Prostate gland (tissue), 2 donors: ENCODE measurements at places on chromosomes 7 and 10. TPM values are rescaled to one million over a fixed set of nuclear protein-coding genes. Genes with fewer than 3 reads are reported as not detected.

GRCh38 chr10:6313111-6313895 lies 110.6 kb downstream of the PFKFB3 start:
- DNase-seq: no peak

- DNase-seq: no peak
Measured at GRCh38 chr7:120997882-120998474, 9.5 kb downstream of the CPED1 start.

- no peak for DNase-seq
Measured at GRCh38 chr7:25847336-25848070, 304.5 kb upstream of the NFE2L3 start.

- no peak for DNase-seq
Measured at GRCh38 chr10:77741746-77742145, 104.1 kb upstream of the KCNMA1 start.

DNA sequence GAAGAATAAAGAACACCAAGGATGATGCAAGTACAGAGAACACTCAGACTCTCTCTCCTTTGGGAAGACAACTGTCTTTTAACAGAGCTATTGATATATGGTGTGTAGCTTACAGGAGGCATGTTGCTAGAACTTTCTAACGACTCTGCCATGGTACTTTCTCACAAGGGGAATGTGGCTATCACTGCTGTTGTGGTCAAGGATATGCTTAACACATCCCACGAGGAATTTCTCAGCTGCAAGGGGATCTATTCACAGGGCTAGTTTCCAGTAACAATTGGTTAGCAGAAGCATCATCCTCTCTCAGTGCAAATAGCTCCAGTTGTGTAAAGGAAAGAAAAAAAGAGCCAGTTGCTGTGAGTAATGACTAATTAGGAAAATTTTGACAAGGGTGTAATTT lies 826.0 kb downstream of the SORCS1 start:
- no peak for DNase-seq

DNA sequence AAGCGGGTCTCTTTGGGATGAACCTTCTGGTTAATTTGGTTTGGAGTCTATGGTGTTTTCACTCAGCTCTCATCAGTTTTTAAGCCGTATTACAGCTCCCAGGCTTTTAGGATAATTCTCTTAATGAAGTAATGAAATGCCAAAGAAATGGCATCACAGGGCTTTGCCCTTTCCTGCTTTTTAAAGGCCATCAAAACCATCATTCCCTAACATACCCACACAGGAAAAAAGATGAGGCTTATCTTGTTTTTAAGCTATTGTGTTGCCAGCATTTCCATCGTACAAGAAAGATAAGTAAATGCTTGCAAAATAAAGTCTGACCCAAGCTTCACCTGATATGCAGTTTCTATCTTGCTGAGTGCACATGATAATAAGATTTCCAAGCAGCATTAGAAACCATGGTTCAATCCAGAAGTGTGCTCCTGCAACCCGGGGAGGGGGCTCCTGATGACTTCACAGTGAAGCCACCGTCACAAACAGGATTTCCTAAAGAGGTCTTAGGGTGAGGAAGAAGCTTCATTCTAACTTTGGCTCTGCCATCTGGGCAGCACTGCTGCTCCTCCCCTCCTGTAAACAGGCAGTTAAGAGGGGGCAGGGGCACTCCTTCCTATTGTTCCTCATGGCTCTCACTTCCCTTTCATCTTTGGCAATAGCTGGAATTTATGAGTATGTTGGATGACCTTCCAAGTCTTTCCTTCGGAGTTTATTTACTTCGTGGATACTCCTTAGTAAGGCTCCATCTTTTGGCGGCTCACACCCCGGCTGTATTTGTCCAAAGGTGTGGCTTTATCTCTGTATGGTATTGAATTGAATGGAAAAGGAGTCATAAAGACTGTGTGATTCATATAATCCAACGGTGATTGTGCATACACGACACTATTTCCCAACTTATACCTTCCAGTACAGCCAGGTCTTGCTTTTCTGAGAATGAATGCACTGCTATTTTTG lies 55.2 kb upstream of the FAM133B start:
- DNase-seq: peak; percentile 16

DNA sequence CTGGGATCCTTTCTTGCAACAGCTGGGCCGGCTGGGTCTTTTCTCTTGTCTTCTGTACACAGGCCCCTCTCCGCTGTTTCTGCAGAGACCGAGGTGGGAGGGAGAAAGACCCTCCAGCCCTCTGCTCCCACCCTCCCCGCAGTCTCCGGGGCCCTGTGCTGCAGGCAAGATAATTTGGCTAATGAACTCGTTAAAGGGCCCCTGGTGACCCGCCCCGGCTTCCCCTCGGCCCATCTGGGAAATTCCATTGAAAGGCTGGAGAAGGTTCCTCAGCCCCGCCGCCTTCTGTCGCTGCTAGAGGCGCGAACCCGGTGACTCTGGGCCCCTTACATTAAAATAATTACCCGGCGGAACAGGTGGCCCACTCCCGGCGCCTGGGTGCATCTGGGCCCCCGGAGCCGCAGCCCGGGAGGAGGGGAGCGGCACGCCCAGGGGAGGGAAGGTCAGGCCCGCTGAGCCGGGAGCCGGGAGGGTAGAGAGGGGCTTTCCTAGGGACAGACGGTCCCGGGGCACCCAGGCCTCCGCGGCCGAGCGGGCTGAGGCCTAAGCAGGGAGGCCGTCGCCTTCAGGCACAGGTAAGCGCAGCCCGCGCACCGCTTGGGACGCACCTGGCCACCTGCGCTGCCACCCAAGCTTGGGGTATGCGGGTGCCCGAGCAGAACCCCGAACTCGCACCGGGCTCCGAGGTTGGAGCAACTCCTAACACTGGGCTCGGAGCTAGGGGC lies 7.3 kb upstream of the MNX1 start:
- no peak for DNase-seq

DNA sequence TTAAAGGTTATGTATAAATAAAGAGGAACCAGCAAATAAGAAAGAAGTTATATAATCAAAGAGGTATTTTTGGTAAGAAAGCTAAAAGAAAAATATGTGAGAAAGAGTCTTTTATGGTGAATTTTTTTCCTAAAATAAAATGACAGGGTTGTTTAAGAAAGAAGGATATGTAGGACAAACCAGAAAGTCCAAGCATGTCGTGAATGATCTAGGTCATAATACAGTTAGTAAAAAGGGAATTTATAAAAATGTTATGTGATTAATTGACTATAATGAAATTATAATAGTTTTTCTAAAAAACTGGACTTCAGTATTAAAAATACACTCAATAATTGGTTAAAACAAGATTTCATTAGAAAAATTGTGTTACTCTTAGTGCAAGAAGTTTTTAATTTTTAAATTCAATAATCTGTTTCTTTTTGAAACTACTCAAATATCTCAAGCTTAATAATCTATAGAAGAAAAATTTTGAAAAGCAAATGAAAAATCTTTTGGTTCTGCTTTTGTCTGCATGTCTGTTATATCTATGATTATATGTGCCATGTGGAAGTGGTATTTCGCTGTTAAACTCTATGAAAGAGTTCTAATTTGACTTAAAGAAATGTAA lies 23.3 kb downstream of the AVL9 start:
- no peak for DNase-seq

GRCh38 chr7:104848138-104848990 lies 165.6 kb upstream of the KMT2E start:
- DNase-seq: peak; percentile 48

- no peak for DNase-seq
Measured at GRCh38 chr10:87752566-87752965, 65.5 kb downstream of the ATAD1 start.

GRCh38 chr7:47577321-47577919 lies 4.5 kb downstream of the TNS3 start:
- DNase-seq: no peak

- no peak for DNase-seq
Measured at GRCh38 chr7:100567751-100568175, 5.9 kb downstream of the SAP25 start.

DNA sequence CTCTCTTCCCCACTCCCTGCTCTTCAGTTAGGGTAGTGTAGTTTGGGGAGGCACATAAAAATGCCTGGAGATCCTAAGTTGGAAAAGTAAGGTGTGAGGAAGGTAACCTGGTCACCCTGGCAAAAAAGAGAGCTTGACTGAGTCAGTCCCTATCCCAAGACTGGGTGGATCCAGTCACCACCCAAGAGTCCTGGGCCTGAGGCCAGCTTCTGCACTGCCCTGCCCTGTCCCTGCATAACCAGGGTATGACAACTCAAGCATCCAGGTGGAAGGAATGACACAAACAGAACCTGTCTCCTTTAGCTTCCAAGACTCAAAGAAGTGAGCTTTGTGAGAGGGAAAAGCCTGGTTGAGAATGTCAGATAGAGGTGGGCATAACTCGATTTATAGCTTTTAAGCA lies 26.9 kb upstream of the SORBS1 start:
- DNase-seq: no peak

DNA sequence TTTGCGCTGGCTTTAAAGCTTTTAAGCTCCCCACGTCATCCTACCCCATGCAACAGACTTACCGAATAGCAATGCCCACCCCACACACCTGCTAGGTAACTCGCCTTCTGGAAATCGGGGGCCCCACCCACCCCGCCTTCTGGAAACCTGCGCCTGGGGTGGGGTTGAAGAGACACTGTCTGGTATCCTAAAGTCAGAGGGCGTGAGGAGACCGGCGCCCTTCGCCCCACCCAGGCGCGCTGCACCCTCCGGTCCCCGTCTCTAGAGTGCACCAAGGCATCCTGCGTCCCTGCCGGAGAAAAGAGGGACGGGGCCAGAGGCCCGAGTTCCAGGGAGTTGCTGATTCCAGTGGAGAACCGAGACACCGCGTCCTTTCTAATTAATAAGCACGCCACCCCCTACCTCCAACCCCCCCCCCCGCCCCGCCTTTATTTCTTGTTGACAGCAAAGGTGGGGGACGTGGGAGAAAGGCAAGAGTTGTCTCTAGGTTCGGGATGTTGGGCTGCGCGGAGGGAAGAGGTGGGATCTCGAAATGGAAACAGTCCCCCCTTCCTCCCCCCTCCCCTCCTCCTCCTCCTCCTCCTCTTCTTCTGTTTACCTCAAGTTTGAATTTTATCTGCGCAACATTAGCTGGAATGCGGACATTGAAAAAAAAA lies 220.9 kb upstream of the MKLN1 start:
- peak; percentile 63 for DNase-seq

DNA sequence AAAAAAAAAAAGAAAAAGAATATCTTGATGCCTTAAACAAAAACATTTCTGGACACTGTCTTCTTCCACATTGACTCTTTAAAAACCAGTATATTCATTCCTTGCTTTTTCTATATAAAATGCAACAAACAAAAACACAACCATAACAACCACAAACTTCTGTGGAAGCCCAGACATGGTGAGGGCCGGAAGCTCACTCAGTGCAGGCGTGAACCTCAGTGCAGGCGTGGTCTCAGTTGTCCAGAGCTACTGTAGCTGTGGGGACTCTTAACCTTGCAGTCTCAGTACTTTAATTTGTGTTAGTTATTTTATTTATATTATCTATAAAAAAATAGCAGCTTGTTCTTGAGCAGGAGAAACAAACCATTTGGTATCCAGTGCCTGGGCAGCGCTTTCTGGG lies 131.8 kb downstream of the DOCK1 start:
- no peak for DNase-seq

- no peak for DNase-seq
Measured at GRCh38 chr7:142880876-142881505, 4.6 kb downstream of the TRPV6 start.

DNA sequence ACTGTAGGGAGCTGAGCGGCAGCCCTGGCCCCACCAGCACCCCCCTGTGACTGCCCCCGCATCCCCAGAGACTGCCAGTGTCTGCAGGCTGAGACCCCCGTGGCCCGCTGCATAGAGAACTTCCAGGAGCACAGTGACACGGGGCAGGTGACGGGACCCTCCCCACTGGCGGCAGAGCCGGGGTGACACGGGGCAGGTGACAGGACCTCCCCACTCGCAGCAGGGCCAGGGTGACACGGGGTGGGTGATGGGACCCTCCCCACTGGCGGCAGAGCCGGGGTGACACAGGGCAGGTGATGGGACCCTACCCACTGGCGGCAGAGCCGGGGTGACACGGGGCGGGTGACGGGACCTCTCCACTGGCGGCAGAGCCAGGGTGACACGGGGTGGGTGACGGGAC lies 2.3 kb downstream of the GPER1 start:
- no peak for DNase-seq

GRCh38 chr7:33813331-33813730 lies 92.0 kb upstream of the BMPER start:
- DNase-seq: no peak

Gene HMX3
- not detected for total RNA-seq

Gene PLXNA4
- total RNA-seq: 0.41 TPM

Gene AKR1D1
- not detected for total RNA-seq

Gene NAT16
- total RNA-seq: not detected

Gene PSPH
- total RNA-seq: 47.1 TPM

Gene HPS6
- total RNA-seq: 35.9 TPM

Gene TAS2R3
- 5.2 TPM for total RNA-seq

Gene FAM24B
- 5.9 TPM for total RNA-seq
